ENCODE measurements at places on chromosomes 12 and 14.

DNA sequence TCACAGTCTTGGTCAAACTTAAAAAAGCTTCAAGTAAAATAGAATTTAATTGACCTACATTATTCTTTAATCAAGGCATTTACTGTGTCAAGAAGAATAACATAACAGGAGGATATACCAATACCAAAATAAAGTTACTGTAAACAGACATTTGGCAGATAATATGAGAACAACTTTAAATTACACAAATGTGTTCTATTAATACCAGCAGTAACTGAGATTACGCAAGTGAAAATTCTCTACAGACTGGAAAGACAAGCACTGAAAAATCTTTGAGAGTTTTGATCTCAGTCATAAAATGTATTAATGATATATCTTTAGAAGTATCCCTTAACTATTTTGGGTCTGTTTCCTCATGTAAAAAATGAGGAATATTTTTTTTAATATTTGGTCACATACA is 169.2 kb upstream of the SOX5 start:
- no peak for DNase-seq

DNA sequence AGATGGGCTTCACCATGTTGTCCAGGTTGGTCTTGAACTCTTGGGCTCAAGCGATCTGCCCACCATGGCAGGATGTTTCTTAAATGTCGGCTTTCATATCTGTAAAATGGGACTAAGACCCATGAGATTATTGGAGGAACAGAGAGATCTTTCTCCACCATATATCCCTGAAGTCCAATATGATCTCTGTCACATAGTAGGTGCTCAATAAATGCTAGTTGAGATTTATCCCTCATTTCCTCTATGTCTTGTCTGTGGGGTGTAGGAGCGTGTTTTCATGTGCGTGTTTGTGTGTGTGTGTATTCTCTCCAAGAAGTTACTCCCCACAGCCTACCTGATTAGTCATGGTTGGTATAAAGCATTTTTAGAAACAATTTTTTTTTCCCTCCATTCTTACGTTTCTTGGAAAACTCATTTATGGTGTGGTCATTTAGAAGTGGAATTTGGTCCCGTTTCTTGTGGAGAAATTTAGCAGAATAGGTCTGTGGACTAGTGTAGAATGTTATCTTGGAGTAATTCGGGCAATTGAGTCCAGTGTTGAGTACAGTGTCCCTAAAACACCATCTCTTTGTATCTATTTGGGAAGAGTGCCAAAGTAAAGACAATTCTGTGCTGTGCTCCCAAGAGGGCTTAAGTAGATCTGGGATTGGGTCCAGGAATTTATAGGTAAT is 4.3 kb downstream of the STRAP start:
- no peak for DNase-seq

- no peak for DNase-seq
These were observed 49.0 kb downstream of the TMTC1 start for GRCh38 chr12:29734734-29735133.

- DNase-seq: no peak
These were observed 169.3 kb downstream of the FUT8 start for GRCh38 chr14:65581799-65582198.

DNA sequence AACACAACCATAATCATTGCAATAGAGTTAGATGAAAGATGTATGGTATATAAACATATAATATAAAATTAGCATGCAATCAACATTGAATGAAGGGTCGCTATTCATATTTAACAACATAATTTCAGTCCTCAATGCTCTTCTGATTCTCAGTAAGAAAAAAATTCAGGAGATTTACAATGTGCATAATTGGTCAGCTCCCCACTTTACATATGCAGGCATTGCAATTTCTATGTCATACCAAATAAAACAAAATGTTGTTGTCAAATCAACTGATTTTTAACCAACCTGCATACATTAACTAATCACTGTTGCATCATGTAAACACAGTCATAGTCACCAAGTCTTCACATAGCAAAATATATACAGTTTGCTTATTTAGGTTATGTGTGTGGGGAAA is 5.2 kb upstream of the SLCO1A2 start:
- no peak for DNase-seq

GRCh38 chr14:89658977-89659670 is 242.1 kb upstream of the FOXN3 start:
- DNase-seq: no peak

- peak; percentile 22 for DNase-seq
These were observed at the start of gene TMCC3 for GRCh38 chr12:94650143-94651056. TMCC3 (minus strand) TSS chr12:94650557; CDS start chr12:94650430, 127 bp downstream.

- no peak for DNase-seq
These were observed 15.0 kb upstream of the PIP4K2C start for GRCh38 chr12:57575771-57576612.

GRCh38 chr14:104431929-104432541 is 147.5 kb upstream of the C14orf180 start:
- no peak for DNase-seq

DNA sequence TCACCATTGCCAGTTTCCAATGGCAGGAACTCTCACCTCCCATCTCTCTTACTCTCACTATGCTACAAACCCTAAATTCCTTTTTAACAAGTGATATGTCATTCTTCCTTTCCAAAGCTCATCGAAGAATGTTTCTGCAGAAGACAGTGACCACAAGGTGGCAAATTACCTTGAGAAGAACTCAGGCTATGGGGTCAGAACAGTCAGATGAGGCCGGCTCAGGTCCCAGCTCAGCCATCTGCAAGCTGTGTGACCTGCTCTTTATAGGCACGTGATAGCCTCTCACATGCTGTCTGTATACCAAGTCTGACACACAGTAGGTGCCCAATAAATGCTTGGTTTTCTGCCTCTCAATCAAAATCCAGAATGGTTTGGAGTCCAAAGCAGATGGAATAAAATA is 80.7 kb downstream of the FOXN3 start:
- DNase-seq: peak; percentile 13

GRCh38 chr12:24903329-24904088 is 45.4 kb downstream of the BCAT1 start:
- DNase-seq: peak; percentile 53

GRCh38 chr14:55129428-55130195 is 560 bp downstream of the LGALS3 start:
- DNase-seq: peak; percentile 57

GRCh38 chr14:68212361-68212760 is 392.8 kb downstream of the RAD51B start:
- no peak for DNase-seq

Data from erythroblast (primary cell).